ENCODE measurements at places on chromosomes 16 and 17.

DNA sequence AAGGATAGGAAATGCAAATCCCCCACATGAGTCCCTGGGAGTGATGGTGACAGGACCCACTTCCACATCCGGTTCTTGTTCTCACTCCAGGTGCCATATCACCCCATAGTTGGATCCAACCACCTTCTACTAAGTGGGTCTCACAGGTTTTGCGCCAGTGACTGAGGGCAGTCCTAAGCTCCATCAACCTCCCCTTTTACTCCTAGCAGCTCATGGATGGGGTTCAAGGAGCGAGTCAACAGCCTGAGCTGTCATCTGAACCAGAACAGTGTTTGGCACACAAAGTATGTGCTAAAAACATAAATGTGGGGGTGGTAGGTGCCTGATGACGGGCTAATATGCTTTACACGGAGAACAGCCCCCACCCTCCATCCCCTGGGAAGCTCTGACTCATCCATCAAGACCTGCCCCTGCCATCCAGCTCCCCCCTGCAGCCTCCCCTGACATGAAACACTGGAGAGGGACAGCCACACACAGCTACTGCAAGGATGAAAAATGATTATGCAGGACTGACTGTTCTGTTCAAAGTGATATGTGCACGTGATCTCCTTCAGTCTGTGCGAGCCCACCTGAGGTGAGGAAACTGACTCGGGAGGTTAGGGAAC lies 143.2 kb upstream of the CDH5 start:
- no peak for DNase-seq

GRCh38 chr16:80417706-80418271 lies 123.0 kb upstream of the DYNLRB2 start:
- DNase-seq, result no peak

DNA sequence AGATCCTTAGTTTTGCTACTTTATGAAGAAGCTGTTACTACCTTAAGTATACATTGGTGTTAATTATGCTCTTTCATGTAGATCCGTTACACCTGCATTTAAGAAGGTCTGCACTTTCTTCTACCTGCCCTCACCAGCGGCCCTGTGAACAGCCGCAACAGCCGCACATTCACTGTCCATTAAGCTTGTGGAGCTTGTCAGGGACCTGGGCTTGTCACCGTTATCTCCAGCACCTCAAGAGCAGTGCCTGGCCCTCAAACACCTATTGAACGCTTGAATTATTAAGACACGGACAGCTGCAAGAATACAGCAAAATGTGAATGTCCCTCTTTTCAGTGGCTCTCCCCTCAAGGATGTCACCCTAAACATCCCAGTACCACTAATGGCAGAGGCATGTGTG lies 3.0 kb upstream of the MXRA7 start:
- DNase-seq, result no peak

- DNase-seq, result no peak
Observed at GRCh38 chr16:82756283-82756599, 129.5 kb downstream of the CDH13 start.

DNA sequence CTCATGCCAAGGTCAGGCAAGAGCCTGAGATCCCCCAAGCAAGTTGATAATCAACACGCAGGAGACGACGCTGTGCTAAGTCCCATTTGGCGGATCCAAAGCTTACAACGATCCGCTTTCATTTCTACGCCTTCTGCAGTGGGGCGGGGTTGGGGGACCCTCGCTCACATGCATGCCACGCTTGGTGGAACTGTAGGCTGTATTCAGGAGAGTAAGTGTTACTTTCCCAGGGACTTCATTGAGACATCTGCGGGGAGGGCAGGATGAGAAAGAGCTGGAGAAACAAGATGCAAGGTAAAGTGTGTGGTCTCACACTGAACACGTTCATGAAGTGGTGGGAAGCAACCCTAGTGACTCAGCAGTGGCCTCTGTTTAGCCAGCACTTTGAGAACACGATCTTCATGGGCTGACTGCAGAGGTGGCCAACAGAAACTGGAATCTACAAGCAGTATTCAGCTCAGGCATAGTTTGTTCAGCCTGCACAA lies 100.5 kb downstream of the XYLT1 start:
- DNase-seq, result no peak

DNA sequence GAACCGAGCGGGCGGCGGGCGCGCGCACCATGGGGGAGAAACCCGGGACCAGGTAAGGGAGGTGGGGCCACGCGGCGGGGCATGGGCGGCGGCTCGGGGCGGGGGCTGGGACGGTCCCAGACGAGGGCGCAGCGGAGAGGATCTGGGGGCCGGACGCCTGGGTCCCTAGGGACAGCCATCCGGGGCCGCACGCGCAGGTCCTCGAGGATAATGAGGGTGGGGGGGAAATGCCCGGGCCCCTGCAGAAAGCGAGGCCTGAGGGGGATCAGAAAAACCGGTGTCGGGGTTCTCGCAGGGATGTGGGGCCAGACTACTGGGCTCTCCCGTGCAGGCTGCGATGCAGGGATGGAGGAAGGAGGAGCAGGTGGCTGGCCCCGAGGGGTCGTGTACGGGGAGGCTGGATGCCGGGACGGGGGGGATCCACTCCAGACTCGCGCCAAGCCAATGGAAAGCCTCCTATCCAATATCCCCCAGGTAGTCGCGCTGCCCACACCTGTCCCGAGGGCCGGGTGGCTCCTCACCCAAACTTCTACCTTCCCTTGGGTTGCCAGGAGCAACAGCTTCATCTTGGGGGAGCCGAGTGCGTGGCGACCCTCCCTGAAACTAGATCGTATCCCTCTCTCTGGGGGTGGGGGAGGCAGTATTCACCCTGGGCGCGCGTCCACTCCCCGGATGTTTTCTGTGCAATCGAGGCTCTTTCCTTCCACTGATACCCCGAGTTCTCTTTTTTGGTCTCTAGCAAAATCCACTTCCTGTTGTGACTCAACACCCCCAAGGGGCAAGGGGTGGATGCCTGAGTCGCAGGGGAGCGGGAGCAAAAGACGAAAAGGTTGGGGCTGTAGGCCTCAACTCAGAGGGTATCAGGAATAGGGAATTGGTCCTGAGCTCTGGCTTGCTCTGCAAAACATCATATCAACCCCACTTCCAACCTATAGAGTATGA lies 532 bp downstream of the ARRB2 start:
- DNase-seq, result no peak

- no peak for DNase-seq
Observed at GRCh38 chr17:82948081-82948511, 108.3 kb upstream of the ZNF750 start.

DNA sequence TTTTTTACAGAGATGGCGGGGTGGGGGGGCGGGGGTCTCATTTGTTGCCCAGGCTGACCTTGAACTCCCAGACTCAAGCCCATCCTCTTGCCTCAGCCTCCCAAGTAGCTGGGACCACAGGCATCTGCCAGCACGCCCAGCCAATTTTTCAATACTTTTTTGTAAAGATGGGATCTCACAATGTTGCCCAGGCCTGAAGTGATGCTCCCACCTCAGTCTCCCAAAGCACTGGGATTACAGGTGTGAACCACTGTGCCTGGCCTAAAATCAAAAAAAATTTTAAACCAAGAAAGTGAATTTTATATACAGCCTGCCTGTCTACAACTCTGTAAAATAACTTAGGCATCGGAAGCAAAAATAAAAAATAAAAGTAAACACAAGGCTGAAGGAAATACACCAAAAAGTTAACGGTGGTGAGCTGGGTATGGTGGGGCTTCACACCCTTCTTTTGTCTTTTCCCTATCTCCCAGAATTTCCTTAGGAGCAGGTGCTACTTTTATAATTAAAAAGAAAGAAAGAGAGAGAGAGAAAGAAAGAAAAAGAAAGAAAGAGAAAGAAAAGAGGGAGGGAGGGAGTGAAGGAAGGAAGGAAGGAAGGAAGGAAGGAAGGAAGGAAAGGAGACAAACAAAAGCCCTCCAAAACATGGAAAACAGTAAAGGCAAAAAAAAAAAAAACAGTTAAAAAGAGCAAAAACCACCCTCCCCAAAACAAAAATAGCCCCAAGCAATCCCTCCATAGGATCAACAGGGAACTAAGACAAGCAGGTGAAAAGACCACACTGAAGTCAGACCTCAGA lies 51.4 kb downstream of the TBC1D16 start:
- DNase-seq, result no peak

GRCh38 chr16:53953336-53953735 lies 249.4 kb downstream of the FTO start:
- DNase-seq, result no peak

GRCh38 chr16:51952500-51952899 lies 594.4 kb downstream of the TOX3 start:
- no peak for DNase-seq

GRCh38 chr17:34757106-34757505 lies 177.7 kb downstream of the TMEM132E start:
- no peak for DNase-seq

DNA sequence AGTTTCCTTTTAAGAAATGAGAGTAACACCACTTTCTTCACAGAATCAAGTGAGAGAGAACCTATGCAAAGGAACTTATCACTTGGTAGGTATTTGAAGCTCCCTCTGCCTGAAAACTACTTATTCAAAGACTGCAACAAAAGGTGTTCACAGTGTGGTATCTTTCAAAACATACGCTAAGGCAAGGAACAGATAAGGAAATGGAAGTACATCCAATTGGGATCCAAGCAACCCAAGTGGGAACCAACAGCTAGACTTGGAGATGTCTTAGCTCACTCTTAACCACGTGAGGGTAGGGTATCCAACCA lies 431 bp upstream of the PPM1E start:
- DNase-seq, result no peak

DNA sequence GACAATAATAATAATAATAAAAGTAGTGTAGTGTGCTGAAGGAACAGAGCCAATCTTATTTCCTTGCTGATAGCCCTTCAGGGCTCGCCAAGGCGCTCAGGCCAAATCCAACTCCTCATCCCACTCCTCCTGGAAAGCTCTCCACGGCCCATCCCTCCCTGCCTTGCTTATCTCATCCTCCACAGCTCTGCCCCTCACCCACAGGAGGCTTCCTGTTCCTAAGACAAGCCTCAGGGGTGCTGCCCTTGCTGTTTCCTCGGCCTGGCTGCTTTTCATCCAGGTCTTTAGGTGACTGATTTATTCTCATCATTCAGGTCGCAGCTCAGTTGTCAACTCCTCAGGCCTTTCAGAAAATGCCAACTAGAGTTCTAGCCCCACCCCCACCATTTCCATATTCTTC lies 11.2 kb downstream of the GTF3C1 start:
- no peak for DNase-seq

GRCh38 chr16:22624038-22624799 lies 113.5 kb downstream of the NPIPB5 start:
- DNase-seq, result no peak
